ENCODE measurements at places on chromosomes 11 and 22. TPM values are rescaled to one million over a fixed set of nuclear protein-coding genes. Genes with fewer than 3 reads are reported as not detected.

DNA sequence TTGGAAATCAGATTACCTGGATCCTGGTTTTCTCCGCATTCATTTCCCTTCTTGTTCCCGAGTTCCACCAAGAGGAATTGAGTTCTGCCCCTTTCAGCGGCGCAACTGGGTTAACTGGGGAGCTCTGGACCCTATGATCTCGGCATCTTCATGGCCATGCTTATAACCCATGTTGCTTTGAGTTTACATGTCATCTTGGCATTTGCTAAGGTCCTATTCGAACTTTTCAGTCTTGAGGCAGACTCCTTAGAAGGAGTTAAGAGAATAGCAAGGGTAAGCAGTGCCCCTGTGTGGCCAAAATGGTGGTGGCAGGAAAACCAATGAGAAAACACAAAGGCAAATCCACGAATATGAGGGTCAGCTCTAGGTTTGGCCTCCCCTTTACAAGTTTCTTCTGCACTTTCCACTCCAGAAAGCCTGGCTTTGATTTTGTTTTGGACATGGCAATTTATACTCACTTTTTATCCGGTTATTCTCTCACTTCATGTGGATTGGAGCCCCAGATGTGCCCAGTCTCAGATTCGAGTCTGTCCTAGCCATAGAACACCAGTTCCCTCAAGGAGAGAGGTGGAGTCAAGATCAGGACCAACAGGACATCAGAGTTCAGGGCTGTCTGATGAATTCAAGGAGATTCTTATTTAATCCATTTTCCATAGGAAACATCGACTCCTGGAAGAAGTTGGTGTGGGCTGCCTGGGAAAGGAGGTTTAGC, 55.3 kb upstream of the FBXO3 start:
- peak overlapping the region; percentile 24 for H3K4me3 ChIP-seq
- DNase-seq: peak; percentile 63
- H3K36me3 ChIP-seq: no peaks in the 10 kb centered on the region
- H3K4me1 ChIP-seq: peaks cover 9% of the 10 kb centered on the region
- no peak overlapping the region for H3K27ac ChIP-seq
- H3K27me3 ChIP-seq: peaks cover 22% of the 10 kb centered on the region

DNA sequence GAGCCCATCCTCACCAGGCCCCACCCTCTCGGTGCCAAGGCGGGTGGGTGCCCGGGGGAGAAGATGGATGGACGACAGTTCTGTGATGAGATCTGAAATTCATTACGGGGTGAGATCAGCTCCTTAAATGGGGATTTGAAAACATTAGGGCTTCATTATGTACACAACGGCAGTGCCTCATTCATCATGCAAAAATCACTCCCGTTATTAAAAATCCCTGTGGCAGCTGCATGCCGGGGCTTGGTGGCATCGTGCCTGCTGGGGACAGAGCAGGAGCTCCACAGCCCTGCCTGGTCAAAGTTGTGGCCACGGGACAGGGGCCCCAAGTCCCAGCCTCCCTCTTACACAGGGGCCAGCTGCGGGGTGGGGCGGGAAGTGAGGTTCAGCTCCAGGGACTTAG, 20.2 kb downstream of the OTUB1 start:
- peaks cover 14% of the 10 kb centered on the region for H3K27me3 ChIP-seq
- H3K27ac ChIP-seq: no peak overlapping the region
- H3K36me3 ChIP-seq: peaks cover 7% of the 10 kb centered on the region
- peaks cover 54% of the 10 kb centered on the region for H3K4me1 ChIP-seq

GRCh38 chr22:28341001-28341400, 338.6 kb downstream of the TTC28 start:
- no peak overlapping the region for H3K27ac ChIP-seq
- H3K4me3 ChIP-seq: no peak overlapping the region
- H3K4me1 ChIP-seq: no peaks in the 10 kb centered on the region
- no peak for DNase-seq
- H3K27me3 ChIP-seq: no peaks in the 10 kb centered on the region
- H3K36me3 ChIP-seq: no peaks in the 10 kb centered on the region

- H3K4me1 ChIP-seq: peaks cover 7% of the 10 kb centered on the region
- H3K4me3 ChIP-seq: no peak overlapping the region
- peaks cover 3% of the 10 kb centered on the region for H3K27me3 ChIP-seq
- H3K36me3 ChIP-seq: no peaks in the 10 kb centered on the region
Observed at GRCh38 chr11:10938650-10939387, 81.0 kb upstream of the ZBED5 start.

Gene OR8B4
- not detected for total RNA-seq

Gene MYRF
- 17.9 TPM for total RNA-seq

Gene KCNJ11
- 2.1 TPM for total RNA-seq

DNA sequence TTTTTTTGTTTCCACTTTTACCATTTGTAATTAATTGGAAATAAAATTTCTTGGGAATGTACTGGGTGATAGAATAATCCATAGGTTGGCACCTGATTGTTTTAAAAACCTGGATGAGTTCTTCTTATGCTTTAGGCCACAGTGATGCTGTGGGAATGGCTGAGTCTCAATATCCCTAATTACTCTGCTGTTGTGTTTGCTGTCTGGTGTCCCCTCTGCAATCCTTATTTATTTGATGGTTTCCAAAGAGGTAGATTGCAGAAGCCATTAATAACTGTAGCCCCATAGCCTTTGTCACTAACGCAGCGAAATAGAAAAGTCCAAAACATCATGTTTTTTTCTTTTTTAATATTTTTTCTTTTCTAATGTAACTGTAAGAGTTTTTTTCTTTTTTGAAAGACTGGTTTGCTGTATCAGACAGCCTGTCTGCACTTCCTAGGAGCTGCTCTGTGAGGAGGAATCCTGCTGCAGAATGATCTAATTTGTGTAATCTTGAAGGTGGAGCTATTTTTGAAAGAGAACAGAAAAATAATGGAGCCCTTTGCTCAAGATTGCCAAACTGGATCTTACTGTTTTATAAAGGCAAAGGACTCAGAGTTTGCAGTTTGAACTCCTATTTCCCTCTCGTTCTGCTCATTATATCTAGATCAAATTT, 14.9 kb downstream of the PACS1 start:
- no peak overlapping the region for H3K4me3 ChIP-seq
- H3K27ac ChIP-seq: no peak overlapping the region
- no peak for DNase-seq
- H3K27me3 ChIP-seq: no peaks in the 10 kb centered on the region
- no peaks in the 10 kb centered on the region for H3K36me3 ChIP-seq

- no peaks in the 10 kb centered on the region for H3K27me3 ChIP-seq
- H3K4me3 ChIP-seq: no peak overlapping the region
- DNase-seq: no peak
- H3K4me1 ChIP-seq: peaks cover 16% of the 10 kb centered on the region
- H3K36me3 ChIP-seq: no peaks in the 10 kb centered on the region
Observed at GRCh38 chr11:112889446-112889845, 71.8 kb upstream of the NCAM1 start.

GRCh38 chr11:6604790-6605189, 1.2 kb downstream of the ILK start:
- peaks cover 26% of the 10 kb centered on the region for H3K4me1 ChIP-seq
- H3K4me3 ChIP-seq: peak overlapping the region; percentile 90
- peaks cover 43% of the 10 kb centered on the region for H3K36me3 ChIP-seq
- peak overlapping the region; percentile 98 for H3K27ac ChIP-seq
- DNase-seq: no peak

- no peaks in the 10 kb centered on the region for H3K4me1 ChIP-seq
- H3K27me3 ChIP-seq: no peaks in the 10 kb centered on the region
- H3K27ac ChIP-seq: no peak overlapping the region
- no peak for DNase-seq
Observed at GRCh38 chr11:25159341-25159740, 662.5 kb downstream of the LUZP2 start.

GRCh38 chr22:38569181-38569971, 607 bp downstream of the DMC1 start:
- H3K36me3 ChIP-seq: no peaks in the 10 kb centered on the region
- peaks cover 15% of the 10 kb centered on the region for H3K4me1 ChIP-seq
- peak overlapping the region; percentile 81 for H3K4me3 ChIP-seq
- H3K27ac ChIP-seq: peak overlapping the region; percentile 3
- DNase-seq: no peak

Gene CBLIF
- total RNA-seq: not detected

Gene RAB39A
- total RNA-seq: 4.2 TPM

GRCh38 chr11:36365907-36366306, 69.8 kb downstream of the PRR5L start:
- H3K27ac ChIP-seq: no peak overlapping the region
- H3K4me3 ChIP-seq: no peak overlapping the region
- no peak for DNase-seq
- H3K4me1 ChIP-seq: peaks cover 8% of the 10 kb centered on the region

Gene MRTFA
- 28.7 TPM for total RNA-seq

- DNase-seq: no peak
- H3K36me3 ChIP-seq: peaks cover 2% of the 10 kb centered on the region
- no peaks in the 10 kb centered on the region for H3K27me3 ChIP-seq
- no peak overlapping the region for H3K27ac ChIP-seq
- H3K4me1 ChIP-seq: no peaks in the 10 kb centered on the region
Observed at GRCh38 chr11:14269692-14270573, 89.0 kb downstream of the RRAS2 start.

DNA sequence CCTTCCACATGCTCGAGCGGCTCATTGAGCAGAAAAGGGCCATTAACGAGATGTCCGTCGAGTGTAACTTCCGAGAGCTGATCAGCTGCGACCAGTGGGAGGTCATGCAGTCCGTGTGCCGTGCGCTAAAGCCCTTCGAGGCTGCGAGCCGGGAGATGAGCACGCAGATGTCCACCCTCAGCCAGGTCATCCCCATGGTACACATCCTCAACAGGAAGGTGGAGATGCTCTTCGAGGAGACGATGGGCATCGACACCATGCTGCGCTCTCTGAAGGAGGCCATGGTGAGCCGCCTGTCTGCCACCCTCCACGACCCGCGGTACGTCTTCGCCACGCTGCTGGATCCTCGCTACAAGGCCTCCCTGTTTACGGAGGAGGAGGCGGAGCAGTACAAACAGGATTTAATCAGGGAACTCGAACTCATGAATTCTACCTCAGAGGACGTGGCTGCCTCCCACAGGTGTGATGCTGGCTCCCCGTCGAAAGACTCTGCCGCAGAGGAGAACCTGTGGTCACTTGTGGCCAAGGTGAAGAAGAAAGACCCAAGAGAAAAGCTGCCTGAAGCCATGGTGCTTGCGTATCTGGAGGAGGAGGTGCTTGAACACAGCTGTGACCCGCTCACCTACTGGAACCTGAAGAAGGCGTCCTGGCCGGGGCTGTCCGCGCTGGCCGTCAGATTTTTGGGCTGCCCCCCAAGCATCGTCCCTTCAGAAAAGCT, 31.7 kb downstream of the ALG12 start:
- H3K36me3 ChIP-seq: peaks cover 43% of the 10 kb centered on the region
- H3K27ac ChIP-seq: no peak overlapping the region
- peaks cover 13% of the 10 kb centered on the region for H3K4me1 ChIP-seq
- no peaks in the 10 kb centered on the region for H3K27me3 ChIP-seq

GRCh38 chr11:64019106-64020037, 16.4 kb upstream of the FLRT1 start:
- H3K27ac ChIP-seq: no peak overlapping the region
- peaks cover 74% of the 10 kb centered on the region for H3K4me1 ChIP-seq
- no peak overlapping the region for H3K4me3 ChIP-seq
- DNase-seq: no peak
- H3K27me3 ChIP-seq: no peaks in the 10 kb centered on the region

DNA sequence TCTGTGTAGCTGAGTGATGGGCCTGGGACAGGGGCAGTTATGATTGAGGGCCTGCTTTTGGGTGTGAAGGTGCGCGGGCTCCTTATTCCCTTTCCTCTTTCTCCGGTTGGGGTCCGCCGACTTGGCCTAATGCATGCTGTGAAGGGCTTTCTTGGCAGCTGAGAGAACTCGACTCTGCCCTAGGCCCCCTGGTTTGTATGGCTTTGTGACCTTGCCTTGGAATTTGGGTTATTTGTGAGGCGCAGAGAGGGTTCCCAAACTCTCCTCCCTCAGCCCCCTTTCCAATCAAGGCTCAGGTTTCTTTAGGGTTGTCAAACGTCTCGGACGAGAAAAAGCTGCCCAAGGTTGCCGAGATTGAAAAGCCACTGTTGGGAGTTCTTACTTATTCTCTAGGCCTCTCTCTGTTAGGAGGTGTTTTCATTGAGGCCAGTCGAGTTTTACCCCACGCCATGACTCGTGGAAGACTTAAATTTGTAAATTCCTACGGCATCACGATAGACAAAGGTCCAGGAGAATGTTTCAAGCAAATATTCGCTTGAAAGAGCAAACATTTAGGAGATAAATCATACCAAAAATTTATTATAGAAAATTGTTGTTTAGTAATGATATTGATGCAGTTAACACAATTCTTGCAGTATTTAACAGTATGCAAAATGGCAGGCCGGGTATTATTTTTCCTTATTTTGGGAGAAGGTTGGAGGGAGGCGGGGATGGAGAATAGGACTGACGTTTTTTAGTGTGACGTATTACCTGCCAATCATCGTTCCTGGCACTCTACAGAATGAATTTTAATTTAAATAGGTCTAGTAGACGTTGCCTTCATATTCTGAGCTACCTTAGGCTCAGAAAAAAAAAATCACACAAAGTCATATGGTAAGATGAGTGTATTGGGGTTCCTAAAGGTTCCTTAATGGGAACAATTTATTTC, 689 bp downstream of the PDHX start:
- peaks cover 6% of the 10 kb centered on the region for H3K4me1 ChIP-seq
- no peak for DNase-seq
- peak overlapping the region; percentile 97 for H3K4me3 ChIP-seq
- no peaks in the 10 kb centered on the region for H3K36me3 ChIP-seq

GRCh38 chr22:21915624-21916308, 36.9 kb downstream of the PPM1F start:
- H3K27ac ChIP-seq: no peak overlapping the region
- peaks cover 13% of the 10 kb centered on the region for H3K36me3 ChIP-seq
- H3K4me1 ChIP-seq: peaks cover 30% of the 10 kb centered on the region
- no peak overlapping the region for H3K4me3 ChIP-seq
- DNase-seq: no peak
- no peaks in the 10 kb centered on the region for H3K27me3 ChIP-seq

DNA sequence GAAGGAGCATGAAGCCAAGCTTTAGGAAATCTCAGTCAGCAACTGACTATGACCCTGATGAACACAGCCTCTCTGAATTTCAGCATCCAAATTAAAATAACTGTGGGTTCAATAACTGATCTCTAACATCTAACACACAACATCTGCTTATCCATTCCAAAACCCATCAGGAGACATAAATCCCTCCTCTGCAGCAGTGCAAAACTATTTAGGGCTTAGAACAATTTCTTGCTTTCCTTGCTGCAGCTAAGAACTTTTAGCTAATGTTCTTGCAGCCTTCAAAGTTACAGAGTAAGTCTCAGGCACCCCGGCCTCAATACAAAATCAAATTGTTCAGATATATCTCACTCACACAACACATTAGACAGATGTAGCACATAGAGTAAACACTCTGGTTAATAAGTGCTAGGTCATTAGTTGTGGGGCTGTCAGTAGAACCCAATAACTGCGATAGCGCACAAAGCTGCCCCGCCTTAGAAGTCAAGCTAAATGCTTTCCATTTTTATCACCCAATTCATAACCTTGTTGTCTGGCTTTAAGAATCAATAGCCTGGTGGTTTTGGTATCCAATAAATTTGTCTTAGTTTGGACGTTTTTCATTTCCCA, 139.6 kb downstream of the LARGE1 start:
- H3K4me1 ChIP-seq: peaks cover 4% of the 10 kb centered on the region
- no peak overlapping the region for H3K27ac ChIP-seq
- H3K4me3 ChIP-seq: no peak overlapping the region
- H3K36me3 ChIP-seq: no peaks in the 10 kb centered on the region
- DNase-seq: no peak

Gene GAB4
- total RNA-seq: 0.10 TPM

GRCh38 chr11:36047344-36047743, 103.5 kb downstream of the LDLRAD3 start:
- no peaks in the 10 kb centered on the region for H3K27me3 ChIP-seq
- H3K4me1 ChIP-seq: peaks cover 18% of the 10 kb centered on the region
- no peak overlapping the region for H3K27ac ChIP-seq
- DNase-seq: no peak

Data from spinal cord (tissue), 10 donors.